Activated T-cell treated with anti-CD3 and anti-CD28 coated beads, Interleukin-2, amount 50 U/mL, for 72 hours (primary cell): ENCODE measurements at places on chromosomes 6 and 20. TPM values are rescaled to one million over a fixed set of nuclear protein-coding genes. Genes with fewer than 3 reads are reported as not detected.

DNA sequence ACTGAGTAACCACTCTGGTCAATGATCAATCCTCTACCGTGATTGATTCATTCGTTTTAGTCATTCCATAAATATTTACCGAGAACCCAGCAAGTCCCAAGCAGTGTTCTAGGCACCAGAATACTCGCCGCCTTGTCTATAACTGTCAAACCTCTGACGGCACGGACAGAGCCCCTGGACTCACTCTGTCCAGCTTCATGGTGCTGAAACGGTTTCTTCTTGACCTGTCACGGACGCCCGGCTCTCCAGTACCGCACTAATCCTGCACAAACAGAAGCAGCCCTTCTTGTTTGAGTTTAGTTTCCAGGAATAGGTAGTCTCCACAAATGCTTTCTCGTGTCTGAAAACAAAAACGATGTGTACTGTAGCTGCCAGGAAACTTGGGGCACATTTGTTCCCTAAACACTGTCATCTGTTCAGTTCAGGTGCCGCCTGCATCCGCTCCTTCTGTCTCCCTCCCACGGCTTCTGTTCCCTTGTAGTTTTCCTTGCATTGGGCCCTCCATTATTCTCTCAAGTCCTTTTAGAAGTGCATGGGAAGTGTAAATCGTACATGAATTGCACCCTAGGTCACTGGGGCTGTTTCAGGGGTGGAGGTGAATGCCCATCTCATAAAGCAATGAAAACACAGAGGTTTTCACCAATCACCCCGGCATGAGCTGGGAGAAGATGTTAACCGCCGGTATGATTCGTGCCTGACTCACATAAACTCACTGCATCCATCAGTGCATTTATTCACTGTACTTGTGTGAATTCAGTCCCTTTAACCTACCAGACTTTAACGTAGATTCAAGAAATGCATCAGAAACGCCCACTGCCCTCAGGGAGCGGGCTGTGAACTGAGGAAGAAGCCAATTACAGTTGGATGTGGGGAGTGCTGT is 209.3 kb upstream of the CDH4 start:
- no peak for DNase-seq

- DNase-seq = no peak
Measured at GRCh38 chr6:1082285-1082935, 229.5 kb upstream of the FOXQ1 start.

DNA sequence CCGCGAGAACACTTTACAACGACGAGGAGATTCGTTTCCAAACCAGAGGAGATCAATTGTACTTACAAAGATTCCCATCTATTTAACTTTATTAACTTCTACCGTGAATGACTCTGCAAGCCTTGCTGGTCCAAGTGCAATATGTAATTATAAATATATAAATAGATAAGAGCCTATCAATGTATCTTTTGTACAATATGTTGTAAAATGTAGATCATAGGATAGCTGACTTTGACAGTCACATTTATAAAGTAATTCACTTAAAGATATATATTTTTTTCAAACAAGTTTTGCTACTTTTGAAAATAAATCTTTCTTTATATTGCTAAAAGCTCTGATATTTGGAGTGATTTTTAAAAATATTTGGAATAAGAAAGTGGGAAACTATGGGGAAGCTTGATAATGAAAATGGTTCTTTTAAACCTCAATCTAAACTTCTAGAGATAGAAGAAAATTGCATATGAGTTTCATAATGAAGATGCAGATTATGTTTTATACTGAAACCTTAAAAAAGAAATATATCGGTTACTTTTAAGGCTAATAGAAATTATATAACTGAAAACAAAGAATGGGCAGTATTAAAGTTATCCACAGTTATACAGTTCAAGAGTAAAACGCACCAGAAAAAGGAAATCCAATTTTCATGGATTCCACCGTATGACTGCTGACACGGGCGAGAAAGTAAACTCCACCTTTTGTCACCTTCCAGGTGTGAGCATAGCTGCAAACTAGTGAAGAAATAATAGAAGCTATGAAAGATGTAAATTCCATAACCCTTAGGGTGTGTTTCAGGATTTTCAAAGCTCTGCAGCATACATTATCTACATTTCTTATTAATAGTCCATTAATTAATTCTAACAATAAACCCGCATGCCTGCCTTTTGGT is 3.3 kb downstream of the TCF21 start:
- no peak for DNase-seq

GRCh38 chr6:161044335-161044734 is 52.8 kb downstream of the MAP3K4 start:
- DNase-seq = no peak

GRCh38 chr6:122530440-122531046 is 58.9 kb upstream of the SERINC1 start:
- peak; percentile 62 for DNase-seq

DNA sequence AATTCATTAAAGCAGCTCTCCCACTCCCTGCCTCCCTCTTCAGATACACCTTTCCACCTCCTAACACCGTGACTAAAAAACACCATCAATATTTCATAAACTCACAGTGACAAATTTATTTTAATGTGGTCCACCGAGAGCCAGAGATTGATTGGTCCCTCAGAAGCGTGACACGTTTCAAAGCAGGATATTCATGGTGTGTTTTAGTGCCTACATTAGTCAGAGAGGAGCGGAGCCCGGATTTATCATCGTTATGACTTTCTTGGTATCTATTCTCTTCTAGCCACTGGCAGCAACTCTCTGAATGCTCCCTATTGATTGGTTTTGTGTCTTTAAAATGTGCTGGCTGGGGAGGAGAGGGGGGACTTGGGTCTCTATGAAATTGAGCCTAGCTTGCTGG is 265.3 kb downstream of the DHX35 start:
- DNase-seq = no peak

DNA sequence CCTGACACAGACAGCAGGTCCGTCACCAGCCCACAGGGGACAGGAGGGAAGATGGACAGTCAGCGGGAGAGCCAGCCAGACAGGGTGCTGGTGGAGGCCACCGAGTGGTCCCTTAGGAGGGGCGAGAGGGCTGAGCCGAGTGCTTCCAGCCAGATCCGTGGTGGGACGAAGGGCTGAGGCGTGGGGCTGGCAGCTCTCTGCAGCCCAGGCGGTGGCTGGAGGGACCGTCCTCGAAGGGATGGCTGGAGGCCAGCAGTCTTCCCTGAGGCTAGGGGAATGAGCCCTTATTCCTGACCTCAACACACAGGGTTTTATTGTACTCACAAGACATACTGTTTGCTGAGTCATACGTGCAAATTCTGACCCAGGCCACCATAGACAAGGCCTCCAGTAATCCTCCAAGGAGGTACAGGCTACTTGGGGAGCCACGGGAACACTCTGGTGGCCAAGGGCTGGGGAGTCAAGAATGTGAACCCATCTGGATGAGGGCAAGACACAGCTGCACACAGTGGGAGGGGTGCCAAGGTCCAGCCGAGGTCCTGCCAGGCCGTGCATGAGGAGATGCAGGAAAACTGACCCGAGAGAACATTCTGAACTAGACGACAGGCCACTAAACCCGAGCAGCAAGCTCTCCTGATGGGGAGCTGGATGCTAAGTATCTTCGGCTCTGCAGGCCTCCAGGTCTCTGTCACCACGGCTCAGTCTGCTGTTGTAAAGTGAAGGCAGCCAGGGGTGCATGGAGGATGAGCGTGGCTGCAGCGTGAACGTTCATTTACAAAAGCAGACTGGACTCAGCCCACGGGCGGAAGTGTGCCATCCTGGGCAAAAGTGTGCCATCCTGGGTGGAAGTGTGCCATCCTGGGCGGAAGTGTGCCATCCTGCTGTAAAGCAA is 242.5 kb downstream of the TTLL2 start:
- DNase-seq = no peak

GRCh38 chr6:106118835-106119431 is 32.8 kb downstream of the PRDM1 start:
- no peak for DNase-seq

DNA sequence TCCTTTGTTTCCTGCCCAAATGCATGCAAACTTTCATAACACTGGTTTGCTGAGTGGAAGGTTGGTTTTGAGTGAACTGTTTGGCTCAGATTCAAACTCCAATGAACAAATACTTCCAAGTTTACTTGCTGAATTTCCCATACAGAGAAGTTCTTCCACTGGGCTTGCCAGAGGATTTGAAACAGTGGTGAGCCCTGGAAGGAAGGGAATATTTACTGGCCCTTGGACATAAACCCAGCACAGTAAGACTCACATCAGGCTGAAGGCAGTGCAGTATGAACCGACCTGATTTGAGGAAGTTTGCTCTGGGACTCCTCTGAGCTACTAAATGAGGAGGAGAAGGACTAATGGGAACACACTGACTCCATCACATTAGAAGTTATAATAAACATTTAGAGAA is 3.8 kb downstream of the TRAF3IP2 start:
- no peak for DNase-seq

GRCh38 chr6:139888681-139889122 is 514.3 kb upstream of the CITED2 start:
- DNase-seq = no peak

HLA-F gene
- 275 TPM for total RNA-seq

ZNF831 gene
- total RNA-seq = 9.0 TPM

CCN6 gene
- 0.25 TPM for total RNA-seq
